Naive B cell (primary cell): ENCODE measurements at places on chromosomes 4 and X. TPM values are rescaled to one million over a fixed set of nuclear protein-coding genes. Genes with fewer than 3 reads are reported as not detected.
A peak's percentile ranks its signal among the peaks of the same experiment; 100 is the strongest.

DNA sequence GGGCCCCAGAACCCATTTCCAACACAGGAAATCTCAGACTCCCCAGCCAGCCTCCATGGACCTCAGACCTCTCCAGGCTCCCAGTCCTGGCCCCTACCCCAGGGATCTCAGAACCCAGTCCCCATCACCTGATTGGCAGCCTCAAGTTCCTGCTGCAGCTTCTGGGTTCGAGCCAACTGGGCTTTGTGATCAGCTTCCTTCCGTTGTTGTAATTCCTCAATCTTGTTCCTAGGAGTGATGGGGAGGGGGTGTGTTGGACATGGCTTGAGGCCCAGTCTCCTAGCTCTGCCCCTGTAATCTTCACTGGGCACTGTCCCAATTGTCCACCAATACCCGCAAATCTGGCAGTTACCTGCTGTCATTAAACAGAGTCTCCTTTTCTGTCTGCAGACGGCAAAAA lies 12.6 kb downstream of the GRIPAP1 start:
- no peaks in the 10 kb centered on the region for H3K27me3 ChIP-seq
- no peak for DNase-seq
- H3K4me1 ChIP-seq, result no peaks in the 10 kb centered on the region
- H3K27ac ChIP-seq, result no peak overlapping the region

DNA sequence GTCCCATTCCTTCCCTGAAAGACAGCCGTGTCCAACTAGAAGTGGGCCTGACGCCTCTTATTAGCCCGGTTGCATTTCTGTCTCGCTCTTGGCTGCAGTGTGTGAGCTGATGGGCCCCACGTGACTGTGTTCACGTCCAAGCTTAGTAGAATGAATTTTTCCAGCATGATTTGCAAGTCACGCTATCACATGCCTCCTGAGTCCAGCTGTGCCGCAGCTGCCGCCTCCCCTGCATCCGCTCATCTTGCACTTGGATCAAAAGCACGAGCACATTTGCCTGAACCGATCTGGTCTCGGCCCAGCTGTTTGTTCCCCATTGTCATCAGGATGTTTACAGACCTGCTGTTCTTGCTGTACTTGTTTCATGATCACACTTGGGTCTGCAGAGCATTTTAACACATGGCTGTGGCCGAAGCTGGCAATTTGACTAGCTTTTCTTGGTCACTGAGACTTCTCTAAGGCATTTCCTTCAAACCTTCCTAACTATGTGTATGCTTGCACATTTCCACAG lies 126.5 kb downstream of the KIT start:
- H3K36me3 ChIP-seq, result no peaks in the 10 kb centered on the region
- no peak overlapping the region for H3K27ac ChIP-seq
- no peak overlapping the region for H3K4me3 ChIP-seq
- H3K27me3 ChIP-seq, result peaks cover 3% of the 10 kb centered on the region

DNA sequence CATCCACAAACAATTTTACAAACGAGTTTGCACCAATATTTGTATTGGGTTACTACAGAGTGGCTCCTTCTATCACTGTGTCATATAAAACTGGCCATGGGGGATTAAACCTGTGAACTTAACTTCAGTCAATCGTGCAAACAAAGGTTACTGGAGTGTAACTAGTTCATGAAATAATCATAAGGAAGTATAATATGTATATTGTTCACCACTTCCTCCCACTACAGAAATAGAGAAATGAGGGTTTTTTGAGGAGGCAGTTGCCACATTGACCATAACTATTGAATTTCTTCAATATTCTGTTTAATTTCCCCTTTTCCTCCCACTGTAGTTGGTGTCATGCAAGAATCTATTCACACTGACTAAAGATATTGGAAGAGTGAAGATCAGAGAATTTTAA lies at the start of gene GPR82:
TSS of gene GPR82 (plus strand) at position 356 of the 400 bp plus-strand sequence. CDS start 2,846 bp downstream, outside the sequence.
- peaks cover 5% of the 10 kb centered on the region for H3K36me3 ChIP-seq
- peak within 1 kb of the TSS; percentile 28 for H3K4me3 ChIP-seq
- no peak within 1 kb of the TSS for H3K27ac ChIP-seq
- H3K4me1 ChIP-seq, result peaks cover 48% of the 10 kb centered on the region

GRCh38 chr4:108007984-108008383 lies 18.3 kb downstream of the HADH start:
- no peak overlapping the region for H3K27ac ChIP-seq
- H3K4me3 ChIP-seq, result no peak overlapping the region
- peaks cover 12% of the 10 kb centered on the region for H3K4me1 ChIP-seq
- H3K27me3 ChIP-seq, result no peaks in the 10 kb centered on the region
- DNase-seq, result no peak
- H3K36me3 ChIP-seq, result peaks cover 31% of the 10 kb centered on the region

- no peaks in the 10 kb centered on the region for H3K4me1 ChIP-seq
- H3K4me3 ChIP-seq, result no peak overlapping the region
- DNase-seq, result no peak
Measured at GRCh38 chr4:149884046-149884445, 68.4 kb upstream of the IQCM start.

The DAPP1 gene
- 200 TPM for polyA plus RNA-seq

The IQCM gene
- not detected for polyA plus RNA-seq

The S100G gene
- not detected for polyA plus RNA-seq
